Endodermal cell (in vitro differentiated cells): ENCODE measurements at places on chromosomes 11 and 22.

GRCh38 chr11:36265793-36266628 lies 23.2 kb downstream of the COMMD9 start:
- H3K36me3 ChIP-seq = no peaks in the 10 kb centered on the region
- H3K4me1 ChIP-seq = no peaks in the 10 kb centered on the region
- peak; percentile 92 for DNase-seq

- no peaks in the 10 kb centered on the region for H3K27me3 ChIP-seq
- H3K4me3 ChIP-seq = no peak overlapping the region
- no peak for DNase-seq
- H3K27ac ChIP-seq = no peak overlapping the region
Measured at GRCh38 chr11:105862736-105863367, 159.2 kb downstream of the MSANTD4 start.

GRCh38 chr11:130383344-130384211 lies 44.8 kb downstream of the ADAMTS8 start:
- no peak overlapping the region for H3K4me3 ChIP-seq
- no peaks in the 10 kb centered on the region for H3K36me3 ChIP-seq
- H3K27me3 ChIP-seq = no peaks in the 10 kb centered on the region
- H3K27ac ChIP-seq = peak overlapping the region; percentile 56

GRCh38 chr11:70326365-70326811 lies 55.9 kb downstream of the PPFIA1 start:
- no peak overlapping the region for H3K27ac ChIP-seq
- no peak overlapping the region for H3K4me3 ChIP-seq
- peaks cover 96% of the 10 kb centered on the region for H3K36me3 ChIP-seq
- peaks cover 3% of the 10 kb centered on the region for H3K4me1 ChIP-seq
- no peaks in the 10 kb centered on the region for H3K27me3 ChIP-seq

DNA sequence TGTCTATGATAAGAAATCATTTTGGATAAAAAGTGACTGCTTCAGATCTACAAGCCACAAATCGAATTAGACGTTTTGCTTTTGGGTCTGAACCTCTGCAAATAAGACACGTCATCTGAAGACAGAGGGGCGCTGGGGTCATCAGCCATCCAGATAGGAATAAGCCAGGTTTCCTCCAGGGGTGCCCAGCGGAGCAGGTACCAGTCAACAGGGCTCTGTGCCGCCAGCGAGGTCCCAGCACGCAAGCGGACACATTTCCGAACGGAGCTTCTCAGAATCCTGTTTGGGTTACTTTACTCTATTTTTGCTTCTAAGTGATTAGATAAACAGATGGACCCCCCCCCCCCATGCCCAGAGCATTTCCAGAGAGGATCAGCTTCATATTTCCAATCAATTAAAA lies 873.8 kb downstream of the BRD1 start:
- DNase-seq = no peak
- H3K27ac ChIP-seq = no peak overlapping the region

DNA sequence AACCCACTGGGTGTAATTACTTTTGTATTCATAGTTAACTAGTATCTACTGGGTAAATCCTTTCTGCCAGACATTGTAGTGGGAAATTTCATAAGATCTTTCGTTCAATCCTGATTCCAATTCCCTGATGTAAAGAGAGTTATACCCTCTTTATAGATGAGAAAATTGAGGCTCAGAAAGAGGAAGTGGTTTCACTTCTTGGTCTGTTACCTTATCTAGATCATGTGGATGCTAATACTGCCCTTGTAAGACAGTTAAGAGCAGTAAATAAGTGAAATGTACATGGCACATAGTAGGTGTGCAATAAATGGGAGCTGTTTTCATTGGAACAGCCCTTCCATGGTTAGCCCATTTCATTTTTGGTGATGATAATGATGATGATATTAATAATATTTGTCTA lies 46.7 kb downstream of the TIMP3 start:
- H3K4me3 ChIP-seq = no peak overlapping the region
- no peak overlapping the region for H3K27ac ChIP-seq
- H3K36me3 ChIP-seq = peaks cover 14% of the 10 kb centered on the region
- no peaks in the 10 kb centered on the region for H3K27me3 ChIP-seq
